Stimulated activated CD4-positive, alpha-beta T cell treated with anti-CD3 and anti-CD28 coated beads, Interleukin-4, amount 100 ng/mL, for 4 hours (primary cell): ENCODE measurements at places on chromosomes 7 and 10.

DNA sequence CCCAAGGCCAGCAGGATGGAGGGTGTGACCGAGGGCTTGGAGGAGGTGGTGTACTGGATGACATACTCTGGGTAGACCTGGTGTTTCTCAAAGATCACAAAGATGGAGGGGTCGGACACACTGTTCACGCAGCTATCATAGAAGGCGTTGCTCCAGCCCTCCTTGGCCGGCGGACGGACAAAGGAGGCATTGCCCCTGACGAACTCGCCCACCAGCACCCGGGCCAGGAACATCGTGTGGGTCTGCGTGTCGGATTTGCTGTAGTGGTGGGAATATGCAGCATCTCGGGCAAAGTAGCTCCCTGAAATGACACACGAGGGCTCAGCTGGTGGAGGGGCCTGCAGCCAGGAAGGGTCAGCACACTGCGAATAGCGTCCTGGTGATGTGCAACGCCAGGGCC lies 38.2 kb downstream of the PARP12 start:
- DNase-seq, result no peak

GRCh38 chr10:12158111-12158510 lies 28.6 kb downstream of the SEC61A2 start:
- DNase-seq, result no peak

DNA sequence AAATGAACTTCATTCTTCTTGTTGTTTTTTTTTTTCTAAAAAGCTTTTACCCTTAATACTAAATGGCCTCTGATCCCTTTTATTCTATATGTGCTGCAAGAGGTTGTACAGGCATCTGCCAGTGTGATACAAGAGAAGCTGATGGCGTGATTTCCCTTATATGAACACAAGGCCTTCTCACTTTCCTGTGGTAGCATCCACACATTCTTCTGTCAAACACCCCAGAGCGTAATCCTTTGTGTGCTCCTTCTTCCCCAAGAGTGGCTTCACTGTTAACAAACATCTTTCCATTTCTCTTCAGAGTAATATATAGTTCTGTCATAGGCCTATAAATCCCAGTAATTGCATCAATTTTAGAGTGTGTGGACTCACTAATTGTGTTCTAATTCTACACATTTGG lies 86.3 kb upstream of the CAPZA2 start:
- no peak for DNase-seq

- no peak for DNase-seq
Observed at GRCh38 chr10:115295213-115295805, 202.1 kb downstream of the ATRNL1 start.

GRCh38 chr10:102652170-102652916 lies 8.1 kb downstream of the TRIM8 start:
- no peak for DNase-seq

DNA sequence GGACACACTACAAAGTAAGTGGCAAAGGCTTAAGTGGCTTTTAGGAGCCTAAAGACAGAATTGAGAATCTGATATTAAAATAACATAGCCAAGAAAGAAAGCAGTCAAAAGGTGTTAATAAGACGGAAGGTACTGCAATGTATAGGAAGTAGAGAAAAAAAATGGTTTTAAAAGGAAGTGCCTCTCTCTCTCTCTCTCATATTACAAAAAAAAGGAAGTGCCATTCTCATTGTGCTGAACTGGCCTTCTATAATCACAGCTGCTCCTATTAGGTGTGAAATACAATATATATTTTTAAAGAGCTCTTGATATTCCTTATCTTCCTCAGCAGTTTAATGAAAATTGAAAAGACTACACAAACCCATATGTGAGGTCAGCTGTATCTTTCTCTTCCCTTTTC lies 199.4 kb upstream of the NPVF start:
- DNase-seq, result no peak

DNA sequence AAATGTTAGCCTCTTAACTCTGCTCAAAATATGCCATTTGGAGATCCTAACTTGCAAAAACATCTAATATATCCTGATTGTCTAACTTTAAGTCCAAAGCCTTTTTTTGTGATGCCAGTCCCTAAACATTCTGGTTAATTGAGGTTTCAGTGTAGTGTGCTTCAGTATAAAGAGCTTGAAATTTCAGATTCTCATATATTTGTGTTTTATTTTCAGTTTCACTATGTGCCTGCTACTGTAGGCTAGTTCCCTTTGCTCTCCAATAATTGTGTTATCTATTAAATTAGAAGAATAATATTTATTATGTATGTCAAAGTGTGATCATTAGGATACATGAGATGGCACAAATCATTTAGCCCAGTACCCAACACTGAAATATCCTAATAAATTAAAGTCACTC lies 1361.2 kb downstream of the XPNPEP1 start:
- DNase-seq, result no peak

- DNase-seq, result no peak
Observed at GRCh38 chr10:121131014-121131413, 279.9 kb downstream of the WDR11 start.

DNA sequence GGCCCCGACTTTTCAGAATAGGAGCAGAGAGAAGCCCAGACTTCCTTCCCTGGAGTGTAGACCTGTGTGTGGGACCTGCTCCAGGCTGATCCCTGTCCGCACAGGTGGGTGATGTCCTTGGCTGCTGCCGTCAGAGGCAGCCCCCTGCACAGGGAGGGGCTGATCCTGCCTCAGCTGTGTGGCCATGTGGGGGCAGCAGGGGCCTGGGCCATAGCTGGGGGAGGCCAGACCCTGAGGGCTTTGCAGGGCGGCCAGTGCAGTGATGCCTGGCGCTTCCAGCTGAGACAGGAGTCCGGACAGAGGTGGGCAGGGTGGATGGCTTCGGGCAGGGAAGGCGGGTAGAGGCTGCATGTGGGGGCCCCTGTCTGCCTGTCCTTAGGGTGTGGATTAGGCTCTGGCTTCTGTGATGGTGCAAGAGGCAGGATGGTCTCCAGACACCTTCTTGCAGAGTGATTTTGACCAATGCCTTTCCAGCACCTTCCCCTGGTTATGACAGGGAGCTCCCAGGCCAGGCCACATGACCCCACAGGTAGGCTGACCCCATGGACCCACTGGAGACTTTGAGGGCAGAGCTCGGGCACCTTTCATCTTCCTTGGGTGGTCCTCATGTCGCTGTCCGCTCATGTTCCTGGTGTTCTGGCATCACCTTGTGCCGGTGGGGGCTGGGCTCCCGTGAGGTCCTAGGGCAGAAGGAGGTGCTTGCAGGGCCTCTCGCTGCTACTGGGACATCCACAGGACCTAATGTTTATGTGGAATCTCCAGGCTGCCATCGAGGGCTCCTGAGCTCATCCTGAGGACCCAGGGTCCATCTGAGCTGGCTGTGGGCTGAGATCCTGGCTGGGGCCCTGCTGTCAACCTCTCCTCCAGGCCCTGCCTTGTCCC lies 141.5 kb downstream of the ADCY1 start:
- DNase-seq, result no peak

DNA sequence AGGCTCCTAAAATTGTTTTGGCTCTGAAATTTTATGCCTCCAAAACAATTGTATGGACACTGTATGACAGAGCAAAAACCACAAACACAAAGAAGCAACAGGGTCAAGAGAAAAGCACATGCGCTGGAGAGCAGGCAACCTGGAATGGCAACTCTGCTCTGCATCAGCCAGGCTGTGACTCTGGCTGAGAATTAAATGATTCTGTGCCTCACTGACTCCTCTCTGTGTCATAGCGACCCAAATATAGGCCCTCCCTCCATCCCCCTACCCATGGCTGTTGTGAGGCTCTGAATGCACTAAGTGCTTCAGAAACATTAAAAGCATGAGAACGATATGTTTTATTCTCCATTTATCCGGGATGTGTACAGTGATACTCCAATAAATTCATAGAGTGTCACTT lies 24.9 kb upstream of the NEBL start:
- no peak for DNase-seq

DNA sequence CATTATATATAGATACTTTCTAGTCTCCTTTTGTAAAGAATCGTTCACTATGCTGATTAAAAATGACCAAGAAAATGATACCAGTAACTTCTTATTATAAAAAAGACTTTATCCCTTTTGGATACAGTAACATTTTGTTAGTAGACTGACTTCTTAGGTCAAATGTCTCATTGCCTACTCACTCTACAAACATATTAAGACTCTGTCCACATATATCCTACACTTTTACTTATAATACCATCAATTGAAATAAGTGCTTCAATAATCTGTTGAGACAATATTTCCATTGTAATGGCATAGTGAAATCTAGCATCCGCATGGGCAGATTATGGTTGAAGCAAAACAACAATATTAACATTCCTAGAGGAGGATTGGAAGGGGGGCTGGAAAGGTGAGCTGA lies 180.6 kb downstream of the ARL4A start:
- DNase-seq, result no peak

GRCh38 chr10:124701881-124702656 lies 42.1 kb downstream of the FAM53B start:
- DNase-seq, result no peak

GRCh38 chr10:4267086-4267773 lies 482.2 kb upstream of the KLF6 start:
- no peak for DNase-seq

GRCh38 chr10:131683281-131683861 lies 217.4 kb upstream of the PPP2R2D start:
- DNase-seq, result no peak

- DNase-seq, result no peak
Observed at GRCh38 chr10:3780771-3781467, 4.1 kb downstream of the KLF6 start.

GRCh38 chr10:54124209-54124885 lies 676.7 kb downstream of the PCDH15 start:
- no peak for DNase-seq

- DNase-seq, result no peak
Observed at GRCh38 chr7:117124591-117125220, 171.4 kb downstream of the ST7 start.

DNA sequence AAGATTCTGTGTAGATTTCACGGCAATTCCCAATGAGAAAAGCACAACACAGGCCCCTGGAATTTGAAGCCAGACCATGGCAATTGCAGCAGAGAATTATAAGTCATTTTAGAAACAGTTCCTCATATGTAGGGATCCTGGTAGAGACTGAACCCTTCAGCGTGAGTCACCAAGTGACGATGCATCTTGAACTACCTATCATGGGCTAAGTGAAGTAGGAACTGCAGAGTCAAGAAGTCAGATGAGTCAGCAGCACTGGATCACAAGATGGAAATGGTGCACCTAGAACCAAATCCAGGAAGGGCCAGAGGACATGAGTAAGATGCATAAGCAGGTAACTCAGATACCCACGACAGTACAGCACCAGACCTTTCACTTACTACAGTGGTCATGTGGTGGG lies 140.0 kb upstream of the TPK1 start:
- DNase-seq, result no peak

- no peak for DNase-seq
Observed at GRCh38 chr10:17661510-17661909, 17.6 kb downstream of the STAM start.

DNA sequence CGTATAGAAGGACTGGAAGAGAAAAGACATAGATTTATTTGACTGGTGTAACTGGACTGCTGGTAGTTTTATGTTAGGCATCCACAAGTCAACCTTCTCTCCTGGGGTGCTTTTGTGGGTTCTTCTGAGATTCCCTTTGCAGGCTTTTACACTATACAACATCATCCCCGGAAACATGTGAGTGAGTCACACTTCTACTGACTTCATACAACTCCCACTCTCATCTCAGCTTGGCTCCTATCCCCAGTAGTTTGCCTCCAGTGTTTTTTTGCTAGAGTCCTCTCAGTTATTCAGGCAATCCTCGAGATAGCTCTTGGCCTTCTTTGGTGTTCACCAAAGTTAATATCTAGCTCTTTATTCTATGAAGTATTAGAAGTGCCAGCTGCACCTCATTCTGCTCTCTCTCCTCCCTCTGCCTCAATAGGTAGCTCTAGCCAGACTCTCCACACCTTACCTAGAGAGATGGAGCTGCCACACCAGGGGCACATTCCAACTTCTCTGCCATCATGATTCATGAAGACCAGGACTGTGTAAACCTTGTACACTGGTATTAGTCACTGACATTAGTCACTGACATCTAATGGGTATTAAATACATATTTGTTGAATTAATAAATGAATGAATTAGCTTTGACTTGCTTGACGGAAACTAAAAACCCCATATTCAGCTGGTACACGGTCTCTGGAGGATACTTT lies 281.9 kb downstream of the PPP1R3A start:
- no peak for DNase-seq

- no peak for DNase-seq
Observed at GRCh38 chr10:22854935-22855421, 72.9 kb upstream of the ARMC3 start.

DNA sequence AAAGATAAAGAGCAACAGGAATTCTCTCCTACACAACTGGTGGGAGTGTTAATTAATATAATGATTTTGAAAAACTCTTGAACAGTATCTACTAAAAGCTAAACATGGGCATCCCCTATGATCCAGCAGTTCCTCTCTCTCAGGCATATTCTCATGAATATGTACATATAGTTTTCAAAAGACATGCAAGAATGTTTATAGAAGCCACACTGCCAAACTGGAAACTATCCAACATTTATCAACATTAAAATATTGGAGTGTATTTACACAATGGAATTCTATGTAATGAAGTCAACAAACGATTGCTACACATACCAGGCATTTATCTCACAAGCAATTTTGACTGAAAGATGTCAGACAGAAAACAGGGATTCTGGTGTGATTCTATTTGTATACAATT lies 404.5 kb upstream of the ANKRD30A start:
- DNase-seq, result no peak

- DNase-seq, result peak; percentile 27
Observed at GRCh38 chr10:14543046-14543903, 212.6 kb upstream of the FRMD4A start.

- no peak for DNase-seq
Observed at GRCh38 chr7:66522518-66522917, 106.2 kb upstream of the KCTD7 start.

GRCh38 chr7:1081931-1082401 lies 5.9 kb upstream of the GPER1 start:
- DNase-seq, result no peak

GRCh38 chr10:44935966-44936295 lies 23.7 kb upstream of the RASSF4 start:
- DNase-seq, result no peak

- DNase-seq, result no peak
Observed at GRCh38 chr7:148664324-148664723, 34.4 kb upstream of the CUL1 start.

DNA sequence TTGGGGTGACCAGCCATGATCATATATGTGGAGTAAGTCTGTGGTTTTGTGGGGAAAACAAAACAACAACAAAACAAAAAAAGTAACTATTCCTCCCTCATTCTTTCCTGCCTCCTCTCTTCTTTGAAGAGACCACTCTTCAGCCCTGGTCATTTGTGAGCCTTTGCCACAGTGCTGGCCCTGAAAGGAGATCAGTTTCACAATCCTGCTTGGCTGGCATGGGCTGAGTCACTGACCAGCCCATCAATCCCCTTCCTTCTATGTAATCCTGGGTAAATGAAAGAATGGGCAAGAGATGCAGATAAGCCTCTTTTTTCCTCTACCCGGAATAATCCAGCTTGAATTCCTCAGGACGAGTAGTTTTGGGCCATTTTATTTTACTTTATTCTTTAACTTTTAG lies 13.6 kb downstream of the CSTF2T start:
- DNase-seq, result no peak
